ENCODE measurements at places on chromosomes 16 and 17.

DNA sequence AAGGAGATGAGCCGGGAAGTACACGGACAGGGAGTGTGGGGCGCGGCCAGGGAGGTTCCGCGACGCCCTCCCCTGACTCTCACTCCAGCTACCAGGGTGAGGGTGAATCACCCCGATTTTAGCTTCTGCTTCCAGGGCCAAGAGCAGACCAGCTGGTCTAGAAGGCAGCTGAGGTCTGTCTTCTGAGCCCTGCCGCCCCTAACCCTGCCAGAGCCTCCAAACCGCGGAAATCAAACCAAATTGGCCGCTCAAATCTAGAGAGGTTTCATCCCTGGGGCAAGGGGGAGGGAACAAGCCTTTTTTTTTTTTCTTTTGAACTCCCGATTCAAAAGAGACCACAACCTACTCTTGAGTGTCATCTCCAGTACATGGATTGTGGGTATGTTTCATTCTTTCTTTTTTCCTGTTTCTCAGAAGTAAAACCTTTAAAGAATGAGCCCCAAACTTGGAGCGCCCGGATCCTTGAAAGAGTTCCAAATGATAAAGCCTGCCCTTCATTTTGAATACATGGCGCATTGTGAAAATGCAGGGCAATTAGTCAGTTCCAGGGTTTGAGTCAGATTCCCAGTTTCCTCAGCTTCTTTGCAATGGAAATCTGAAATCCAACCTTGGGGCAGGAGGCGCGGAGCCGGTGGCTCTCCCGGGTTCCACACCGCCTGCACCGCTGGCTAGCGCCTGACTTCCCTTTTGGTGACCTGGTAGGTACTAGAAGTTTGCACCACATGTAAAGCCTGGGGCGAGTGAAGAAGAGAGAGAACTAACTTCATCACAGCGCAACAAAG lies 16.5 kb upstream of the ZFHX3 start:
- DNase-seq, result no peak

- no peak for DNase-seq
Observed at GRCh38 chr17:28937044-28937729, 14.1 kb downstream of the PHF12 start.

DNA sequence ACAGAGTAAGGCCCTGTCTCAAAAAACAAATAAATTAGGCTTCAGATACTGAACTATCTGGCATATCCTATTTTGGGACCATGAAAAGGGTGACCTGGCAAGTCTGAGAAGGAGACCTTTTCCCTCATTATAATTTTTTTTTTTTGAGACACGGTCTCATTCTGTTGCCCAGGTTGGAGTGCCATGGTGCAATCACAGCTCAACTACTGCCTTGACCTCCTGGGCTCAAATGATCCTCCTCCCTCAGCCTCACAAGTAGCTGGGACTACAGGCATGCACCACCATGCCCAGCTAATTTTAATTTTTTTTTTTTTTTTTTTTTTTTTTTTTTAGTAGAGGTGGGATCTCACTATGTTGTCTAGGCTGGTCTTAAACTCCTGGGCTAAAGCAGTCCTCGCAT lies 37.3 kb downstream of the PLCG2 start:
- DNase-seq, result no peak

DNA sequence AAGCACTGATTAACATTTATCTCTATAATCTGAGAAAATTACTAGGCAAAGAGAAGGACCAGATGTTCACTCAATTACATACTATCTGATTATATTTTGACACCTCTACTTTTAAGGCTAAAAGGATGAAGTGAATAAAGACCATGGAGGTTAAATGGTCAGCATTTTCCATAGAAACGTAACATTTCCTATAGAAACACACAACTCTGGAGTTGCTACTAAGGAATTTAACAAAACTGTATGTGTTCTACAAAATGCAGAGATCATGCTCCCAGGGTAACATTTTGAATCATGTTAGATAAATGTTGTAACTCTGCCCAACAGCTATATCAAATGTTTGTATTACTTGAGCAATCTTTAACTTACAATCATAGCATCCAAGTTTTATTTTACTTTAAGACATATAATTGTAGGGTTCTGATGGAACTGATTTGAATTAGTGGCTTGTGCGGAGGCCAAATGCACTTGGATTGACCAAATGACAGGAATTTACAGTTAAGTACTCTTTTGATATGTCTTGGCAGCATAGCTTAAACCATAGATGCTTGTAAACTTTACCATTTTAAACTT lies 97.7 kb downstream of the RPGRIP1L start:
- no peak for DNase-seq

DNA sequence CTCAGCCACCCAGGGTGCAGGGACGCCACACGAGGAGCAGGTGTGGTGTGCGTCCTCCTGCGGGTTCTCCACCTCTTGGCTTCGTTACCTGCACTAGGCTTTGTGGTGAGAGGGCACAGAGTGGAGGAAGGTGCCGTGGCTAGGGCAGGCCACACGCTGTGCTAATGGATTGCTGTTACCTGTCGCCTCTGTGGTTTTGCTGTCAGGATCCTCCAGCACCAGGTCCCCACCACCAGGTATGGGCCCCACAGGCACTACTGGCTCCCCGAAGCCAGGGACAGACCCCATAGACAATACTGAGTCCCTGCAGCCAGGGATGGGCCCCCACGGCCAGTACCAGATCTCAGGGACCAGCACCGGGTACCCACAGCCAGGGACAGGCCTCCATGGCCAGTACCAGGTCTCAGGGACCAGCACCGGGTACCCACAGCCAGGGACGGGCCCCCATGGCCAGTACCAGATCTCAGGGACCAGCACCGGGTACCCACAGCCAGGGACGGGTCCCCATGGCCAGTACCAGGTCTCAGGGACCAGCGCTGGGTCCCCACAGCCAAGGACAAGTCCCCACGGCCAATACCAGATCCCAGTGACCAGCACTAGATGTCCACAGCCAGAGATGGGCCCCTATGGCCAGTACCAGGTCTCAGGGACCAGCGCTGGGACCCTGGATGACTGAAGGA lies 315.6 kb downstream of the SEC14L1 start:
- DNase-seq, result no peak

GRCh38 chr16:85610446-85611193 lies 2.5 kb upstream of the GSE1 start:
- DNase-seq, result peak; percentile 53

DNA sequence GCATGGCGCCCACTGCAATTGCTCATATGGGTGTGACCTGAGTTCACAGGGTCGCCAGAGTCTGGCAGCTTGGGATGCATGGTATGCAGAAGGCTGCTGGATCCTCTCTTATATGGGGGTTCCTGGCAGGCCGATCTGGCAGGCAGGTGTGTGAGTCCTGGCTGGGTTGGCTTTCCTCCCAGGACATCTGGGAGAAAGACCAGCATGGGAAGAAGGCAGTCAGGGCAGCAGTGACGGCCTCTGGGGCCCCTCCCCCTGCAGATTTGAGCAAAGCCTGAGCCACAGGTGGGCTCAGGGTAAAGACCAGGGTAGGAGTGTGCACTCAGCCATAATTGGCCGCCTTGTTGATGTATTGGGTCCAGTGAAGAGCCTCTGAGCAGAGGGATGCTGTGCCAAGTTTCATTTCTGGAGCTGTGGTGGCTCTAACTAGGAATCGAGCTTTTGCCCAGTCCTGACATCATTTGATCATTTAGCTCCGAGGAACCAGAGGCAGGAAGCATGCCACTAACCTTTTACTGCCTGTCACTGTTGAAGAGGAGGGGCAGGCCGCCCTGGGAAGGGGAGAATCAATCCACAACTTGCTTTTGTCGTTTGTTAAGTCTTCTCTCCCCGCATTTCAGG lies 174.3 kb downstream of the CCDC182 start:
- DNase-seq, result peak; percentile 61

GRCh38 chr16:22623351-22623781 lies 112.7 kb downstream of the NPIPB5 start:
- no peak for DNase-seq

DNA sequence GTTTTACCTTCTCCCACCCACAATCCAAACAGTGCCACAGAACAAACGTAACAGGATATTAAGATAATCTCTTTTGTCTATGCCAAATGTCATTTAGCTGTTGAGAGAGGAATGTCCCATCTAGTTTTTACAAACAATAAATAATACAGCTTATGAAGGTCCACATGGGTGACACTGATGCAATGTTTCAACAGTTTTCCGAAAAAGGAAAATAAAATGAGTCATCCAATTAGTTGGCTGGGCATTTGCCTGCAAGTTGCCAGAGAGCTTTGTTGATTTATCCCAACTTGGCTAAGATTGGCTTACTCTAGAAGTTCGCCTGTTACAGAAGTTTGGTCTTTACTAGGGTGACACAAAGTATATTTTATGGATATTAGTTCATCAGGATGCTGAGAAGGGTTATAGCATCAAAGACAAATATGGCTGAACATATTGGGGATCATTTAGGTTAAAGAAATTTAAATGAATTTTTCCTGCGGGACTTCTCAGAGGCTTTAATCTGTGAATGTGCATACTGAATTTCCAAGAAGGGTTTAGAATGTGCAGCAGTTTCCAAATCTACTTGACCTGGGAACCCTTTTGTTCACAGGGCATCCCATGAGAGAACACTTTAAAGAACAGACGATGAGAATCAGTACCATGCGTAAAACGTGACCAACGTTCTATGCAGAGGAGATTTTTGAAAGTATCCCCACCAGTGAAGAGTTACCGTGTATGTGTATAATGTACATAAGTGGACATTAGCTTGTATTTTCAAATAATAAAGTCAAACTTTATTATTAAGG lies 73.1 kb downstream of the CDH13 start:
- no peak for DNase-seq

- peak; percentile 33 for DNase-seq
Observed at GRCh38 chr16:50213939-50214519, 52.3 kb upstream of the ADCY7 start.

GRCh38 chr16:6957681-6958080 lies 375.0 kb upstream of the RBFOX1 start:
- DNase-seq, result no peak

DNA sequence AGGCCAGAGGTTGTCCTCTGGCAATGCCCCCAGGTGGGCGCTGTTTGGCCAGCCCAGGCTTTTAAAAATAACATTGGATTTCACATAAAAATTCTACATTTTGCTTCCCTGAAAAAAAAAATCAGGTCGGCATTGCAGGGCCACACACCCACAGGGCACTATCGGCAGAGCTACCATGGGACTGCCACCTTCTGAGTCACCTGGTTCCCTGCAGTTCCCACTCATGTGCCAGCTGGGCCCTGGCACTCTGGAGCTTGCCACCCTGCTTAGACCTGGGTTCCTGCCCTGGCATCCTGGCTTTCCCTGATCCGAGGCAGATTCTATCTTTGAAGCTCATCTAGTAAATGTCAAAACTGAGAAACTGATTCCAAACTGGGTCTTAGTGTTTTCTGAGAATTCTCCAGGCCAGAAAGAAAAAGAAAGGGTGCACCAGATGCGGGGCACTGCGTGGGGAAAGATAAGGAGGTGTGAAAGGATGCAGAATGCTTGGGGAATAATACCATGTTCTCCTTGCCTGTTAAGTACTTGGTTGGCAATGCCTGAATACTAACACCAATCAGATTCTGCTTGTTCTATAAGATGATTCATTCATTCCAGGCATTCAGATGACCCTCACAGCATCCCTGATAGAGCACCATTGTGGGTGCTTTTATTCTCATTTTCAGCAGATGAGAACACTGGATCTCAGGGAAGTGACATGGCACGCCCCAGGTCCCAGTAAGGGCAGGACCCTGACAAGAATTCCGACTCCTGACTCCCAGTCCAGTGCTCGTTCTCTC lies 51.8 kb downstream of the RAI1 start:
- no peak for DNase-seq

- DNase-seq, result no peak
Observed at GRCh38 chr16:30030841-30031413, at the start of gene TLCD3B. Gene TLCD3B (minus strand): TSS chr16:30031271. CDS start chr16:30030527, 744 bp downstream.

- DNase-seq, result no peak
Observed at GRCh38 chr17:42227849-42228700, 33.8 kb upstream of the GHDC start.

DNA sequence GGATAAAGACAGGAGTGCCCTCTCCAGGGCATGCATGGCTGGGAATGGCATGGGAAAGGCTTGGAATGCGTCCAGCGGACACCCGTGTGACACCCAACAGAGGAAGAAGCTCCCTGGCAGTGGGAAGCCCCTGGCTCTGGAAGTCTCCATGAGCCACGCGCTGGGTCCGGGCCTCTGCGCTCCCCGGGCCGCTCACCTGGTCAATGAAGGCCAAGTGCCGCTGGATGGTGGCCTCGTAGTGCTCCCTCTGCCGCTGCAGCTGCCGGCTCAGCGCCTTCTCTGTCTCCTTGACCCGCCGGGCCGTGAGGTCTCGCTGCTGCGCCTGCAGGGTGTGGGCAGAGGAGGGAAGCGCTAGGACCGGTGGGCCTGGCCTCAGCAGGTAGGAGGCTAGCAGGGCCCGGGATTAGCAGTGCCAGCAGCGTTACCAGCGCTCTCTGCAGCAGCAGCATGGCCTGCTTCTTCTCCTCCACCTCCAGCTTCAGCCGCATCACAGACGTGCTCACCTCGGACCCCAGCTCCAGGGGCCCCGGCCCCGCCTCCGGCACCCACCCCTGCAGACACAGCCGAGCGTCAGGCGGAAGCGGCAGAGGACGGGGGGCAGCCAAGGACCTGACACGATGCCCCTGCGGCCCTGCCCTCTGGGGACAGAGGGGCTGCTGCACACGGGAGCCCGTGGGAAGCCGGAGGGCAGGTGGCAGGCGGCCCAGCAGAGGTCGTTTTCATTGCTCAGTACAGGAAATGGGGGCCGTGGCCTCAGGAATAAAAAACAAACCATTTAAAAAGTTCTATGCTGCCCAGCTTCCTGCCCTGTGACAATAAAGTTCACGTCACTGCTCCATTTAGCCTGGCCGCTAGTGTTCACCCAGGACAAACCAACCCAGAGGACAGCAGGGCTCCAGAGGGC lies 26.0 kb downstream of the CEP131 start:
- DNase-seq, result no peak

DNA sequence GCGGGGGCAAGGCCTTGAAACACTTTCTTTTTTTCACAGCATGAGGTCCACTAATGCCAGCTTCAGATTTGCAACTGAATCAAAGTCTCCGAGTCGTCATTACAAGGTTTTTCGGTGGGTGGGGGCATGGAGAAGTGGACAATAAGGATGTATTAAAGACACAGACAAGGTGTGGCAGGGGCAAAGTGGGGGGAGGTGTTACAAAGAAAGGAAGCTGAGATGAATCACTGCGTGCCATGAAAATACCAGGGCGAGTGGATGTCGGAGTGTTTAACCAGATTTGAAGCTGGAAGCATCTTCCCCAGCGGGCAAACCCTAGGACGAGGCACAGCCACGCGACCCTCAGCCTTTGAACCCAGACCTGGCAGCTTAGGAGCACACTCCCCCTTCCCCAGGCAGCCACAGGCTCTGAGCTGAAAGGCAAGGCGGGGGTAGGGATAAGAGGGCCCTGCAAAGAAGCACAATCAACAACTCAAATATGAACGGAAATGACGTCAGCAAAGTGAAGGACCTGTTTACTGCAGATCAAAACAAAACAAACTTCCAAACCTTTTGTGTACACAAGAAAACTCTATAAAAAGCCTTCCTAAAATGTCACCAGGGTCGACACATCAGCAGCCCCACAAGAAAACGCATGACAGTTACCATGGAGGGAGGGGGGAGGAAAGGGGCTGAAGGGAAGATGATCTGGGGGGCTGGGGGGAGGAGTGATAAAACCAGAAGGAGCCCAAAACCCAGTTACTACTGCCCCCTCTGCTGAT lies 5.6 kb upstream of the ZFHX3 start:
- DNase-seq, result no peak

DNA sequence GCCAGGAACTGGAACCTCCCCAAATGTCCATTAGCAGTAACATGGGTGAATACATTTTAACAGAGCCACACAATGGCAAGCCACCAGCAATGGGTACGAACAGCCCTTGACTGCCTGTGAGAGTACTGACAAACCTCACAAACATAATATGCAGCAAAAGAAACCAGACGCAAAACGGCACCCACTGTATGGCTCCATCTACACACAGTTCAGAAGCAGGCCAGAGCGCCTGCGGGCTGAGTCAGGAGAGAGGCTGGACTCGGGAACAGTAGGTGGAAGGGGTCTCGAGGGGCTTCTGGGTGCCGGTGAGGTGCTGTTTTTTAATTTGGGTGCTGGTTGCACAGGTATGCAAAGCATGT lies 77.4 kb upstream of the TOB1 start:
- no peak for DNase-seq

Measured in NCI-H446 (cell line).